Stimulated activated CD4-positive, alpha-beta T cell treated with anti-CD3 and anti-CD28 coated beads, Interleukin-12 subunit alpha, Interleukin-12 subunit beta, amount 100 ng/mL, for 4 hours (primary cell): ENCODE measurements at places on chromosomes 16 and 17.

- no peak for DNase-seq
Measured at GRCh38 chr16:22847100-22847499, 33.1 kb downstream of the HS3ST2 start.

DNA sequence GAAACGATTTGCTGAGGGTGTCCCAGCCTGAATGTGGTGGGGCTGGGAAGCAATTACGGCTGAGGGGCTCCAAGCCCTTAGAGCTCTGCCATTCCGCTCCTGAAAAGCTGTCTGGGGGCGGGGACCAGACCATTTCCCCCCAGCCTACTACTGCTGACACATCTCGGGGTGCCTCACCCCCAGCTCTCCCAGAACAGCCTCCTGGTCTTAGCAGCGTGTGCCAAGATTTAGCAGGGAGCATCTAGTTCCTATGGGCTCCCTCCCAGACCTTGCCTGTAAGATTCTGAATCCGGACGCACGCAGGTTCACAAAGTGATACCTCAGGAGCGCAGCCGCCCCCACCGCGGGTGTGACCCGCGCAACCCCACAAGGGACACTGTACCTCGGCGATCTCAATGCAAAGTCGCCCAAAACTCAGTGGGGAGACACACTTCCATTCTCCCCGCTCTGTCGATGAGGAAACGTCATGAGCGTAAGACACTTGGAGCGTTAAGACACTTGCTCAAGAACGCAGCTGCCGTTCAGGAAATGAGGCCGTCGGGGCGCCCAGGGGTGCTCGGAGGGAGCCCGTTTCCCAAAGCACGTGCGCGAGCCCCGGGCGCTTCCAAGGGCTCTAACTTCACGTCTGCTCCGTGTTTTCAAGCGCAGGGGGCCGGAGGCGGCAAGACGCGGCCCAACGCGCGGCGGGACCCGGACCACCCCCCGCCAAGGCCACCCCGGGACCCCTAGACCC lies 629 bp downstream of the GEMIN4 start:
- DNase-seq = peak; percentile 53

DNA sequence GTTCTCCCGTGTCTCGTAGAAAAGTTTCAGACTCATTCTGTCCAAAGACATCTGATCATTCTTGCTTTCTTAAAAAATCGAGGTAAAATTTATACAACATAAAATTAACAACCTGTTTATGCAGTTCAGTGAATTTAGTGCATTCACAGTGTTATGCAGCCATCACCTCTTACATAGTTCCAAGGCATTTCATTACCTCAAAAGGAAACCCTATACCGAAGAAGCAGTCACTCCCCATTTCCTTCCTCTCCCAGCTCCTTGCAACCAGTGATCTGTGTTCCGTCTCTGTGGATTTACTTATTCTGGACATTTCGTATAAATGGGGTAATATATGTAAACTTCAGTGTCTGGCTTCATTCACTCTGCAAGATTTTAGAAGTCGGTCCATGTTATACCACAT lies 103.5 kb upstream of the HS3ST3A1 start:
- DNase-seq = no peak

GRCh38 chr17:82888583-82889495 lies 49.0 kb upstream of the ZNF750 start:
- no peak for DNase-seq

DNA sequence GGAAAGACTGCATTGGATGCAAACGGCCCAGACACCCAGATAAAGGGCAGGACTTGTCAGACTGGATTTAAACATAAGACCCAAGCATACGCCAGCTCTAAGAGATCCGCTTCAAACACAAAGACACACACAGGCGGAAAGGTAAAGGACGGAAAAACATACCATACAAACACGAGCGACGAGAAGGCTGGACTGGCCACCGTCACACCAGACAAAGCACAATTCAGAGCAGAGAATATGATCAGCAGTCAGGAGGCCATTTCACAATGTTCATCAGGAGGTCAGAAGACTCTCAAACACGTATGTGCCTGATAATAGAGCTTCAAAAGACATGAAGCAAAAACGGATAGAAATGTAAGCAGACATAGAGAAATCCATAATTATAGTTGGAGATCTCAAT lies 84.9 kb upstream of the GNG13 start:
- no peak for DNase-seq

GRCh38 chr16:84538222-84538840 lies 33.9 kb upstream of the MEAK7 start:
- DNase-seq = no peak

DNA sequence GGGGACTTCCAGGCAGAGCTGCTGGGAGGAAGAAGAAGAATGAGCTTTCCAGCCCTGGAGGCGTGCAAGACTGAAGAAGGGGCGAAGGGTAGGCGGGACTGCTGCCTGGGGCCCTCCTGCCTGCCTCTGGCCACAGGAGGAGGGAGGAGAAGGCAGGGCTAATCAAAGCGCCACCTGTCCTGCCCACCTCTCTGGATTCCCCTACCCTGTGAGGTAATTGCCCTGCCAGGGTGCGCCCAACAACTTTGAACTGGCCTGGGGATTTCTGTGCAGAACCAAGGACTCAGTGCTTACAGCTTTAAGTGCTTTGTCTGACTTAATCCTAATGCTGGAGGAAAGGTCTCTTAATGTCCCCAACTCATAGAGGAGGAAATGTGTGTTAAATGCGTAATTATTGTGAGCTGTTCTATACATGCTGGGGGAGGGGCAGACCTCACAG lies at the start of gene NOXO1:
NOXO1 (minus strand) TSS at position 72 of the 439 bp plus-strand sequence. CDS start 290 bp downstream, outside the sequence.
- DNase-seq = no peak

DNA sequence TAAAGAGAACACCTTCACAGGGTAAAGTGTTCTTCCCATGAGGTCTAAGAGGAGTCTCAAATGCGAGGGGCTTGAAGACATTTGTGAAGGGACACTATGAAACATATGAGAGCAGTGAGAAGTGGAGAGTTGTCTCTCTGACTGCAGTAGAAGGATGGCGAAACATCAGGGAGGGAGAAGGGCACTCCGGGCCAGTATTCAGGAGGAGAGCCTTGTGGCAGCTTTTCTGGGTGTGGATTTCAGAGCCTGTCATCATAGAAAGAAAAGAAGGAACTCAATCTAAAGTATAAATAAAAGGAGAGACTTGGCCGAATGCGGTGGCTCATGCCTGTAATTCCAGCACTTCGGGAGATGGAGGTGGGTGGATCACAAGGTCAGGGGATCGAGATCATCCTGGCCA lies 117.2 kb downstream of the RBFOX1 start:
- DNase-seq = no peak

DNA sequence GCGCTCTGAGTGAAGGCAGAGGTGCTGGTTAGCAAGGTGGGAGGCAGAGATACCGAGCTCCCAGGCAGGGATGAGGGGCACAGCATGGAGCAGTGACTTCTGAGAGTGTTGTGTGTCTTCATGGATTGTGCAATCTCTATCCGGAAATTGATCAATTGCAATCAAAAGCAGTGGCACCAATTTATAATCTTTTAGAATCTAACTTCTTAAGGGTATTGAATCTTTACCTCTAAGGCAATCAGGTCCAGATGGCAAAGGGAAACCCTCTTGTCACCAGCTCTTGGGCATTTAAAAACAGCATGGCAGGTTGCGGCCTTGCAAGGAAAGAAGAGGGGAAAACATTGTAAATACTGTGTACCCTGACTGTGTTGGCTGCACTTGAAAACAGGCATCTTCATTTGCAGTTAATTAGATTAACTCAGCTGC lies 58.0 kb upstream of the MRTFB start:
- no peak for DNase-seq

- no peak for DNase-seq
Measured at GRCh38 chr16:54116124-54116655, 170.4 kb downstream of the IRX3 start.

DNA sequence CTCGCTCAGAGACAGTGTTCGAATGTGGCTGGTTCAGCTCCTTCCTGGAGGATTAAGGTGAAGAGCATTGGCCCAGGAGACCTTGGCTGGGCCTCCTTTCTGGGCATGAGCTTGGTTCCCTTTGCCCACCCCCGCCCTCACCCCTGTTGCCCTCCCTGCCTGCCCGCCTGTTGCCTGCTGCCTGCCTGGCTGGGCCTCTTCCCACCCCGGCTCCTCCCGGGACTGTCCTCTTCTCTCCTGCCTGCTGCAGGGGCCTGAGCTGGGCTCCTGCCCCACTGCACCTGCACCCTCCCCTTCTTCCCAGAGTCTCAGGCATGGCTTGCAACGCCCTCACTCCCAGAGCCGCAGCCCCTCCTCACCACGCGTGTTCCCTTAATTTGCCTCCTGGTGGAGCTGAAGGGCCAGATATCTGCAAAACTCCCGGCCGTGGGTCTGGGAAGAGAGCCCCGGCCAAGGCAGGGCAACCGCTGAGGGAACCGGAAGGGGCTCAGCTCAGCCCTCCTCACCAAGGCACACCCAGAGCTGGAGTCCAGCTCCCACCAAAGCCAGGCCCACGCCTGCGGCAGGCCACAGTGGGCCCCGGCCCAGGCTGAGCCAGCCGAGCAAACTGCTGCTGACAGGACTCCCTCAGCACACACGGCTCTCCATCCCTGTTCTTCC lies 31.2 kb downstream of the MNT start:
- DNase-seq = no peak

DNA sequence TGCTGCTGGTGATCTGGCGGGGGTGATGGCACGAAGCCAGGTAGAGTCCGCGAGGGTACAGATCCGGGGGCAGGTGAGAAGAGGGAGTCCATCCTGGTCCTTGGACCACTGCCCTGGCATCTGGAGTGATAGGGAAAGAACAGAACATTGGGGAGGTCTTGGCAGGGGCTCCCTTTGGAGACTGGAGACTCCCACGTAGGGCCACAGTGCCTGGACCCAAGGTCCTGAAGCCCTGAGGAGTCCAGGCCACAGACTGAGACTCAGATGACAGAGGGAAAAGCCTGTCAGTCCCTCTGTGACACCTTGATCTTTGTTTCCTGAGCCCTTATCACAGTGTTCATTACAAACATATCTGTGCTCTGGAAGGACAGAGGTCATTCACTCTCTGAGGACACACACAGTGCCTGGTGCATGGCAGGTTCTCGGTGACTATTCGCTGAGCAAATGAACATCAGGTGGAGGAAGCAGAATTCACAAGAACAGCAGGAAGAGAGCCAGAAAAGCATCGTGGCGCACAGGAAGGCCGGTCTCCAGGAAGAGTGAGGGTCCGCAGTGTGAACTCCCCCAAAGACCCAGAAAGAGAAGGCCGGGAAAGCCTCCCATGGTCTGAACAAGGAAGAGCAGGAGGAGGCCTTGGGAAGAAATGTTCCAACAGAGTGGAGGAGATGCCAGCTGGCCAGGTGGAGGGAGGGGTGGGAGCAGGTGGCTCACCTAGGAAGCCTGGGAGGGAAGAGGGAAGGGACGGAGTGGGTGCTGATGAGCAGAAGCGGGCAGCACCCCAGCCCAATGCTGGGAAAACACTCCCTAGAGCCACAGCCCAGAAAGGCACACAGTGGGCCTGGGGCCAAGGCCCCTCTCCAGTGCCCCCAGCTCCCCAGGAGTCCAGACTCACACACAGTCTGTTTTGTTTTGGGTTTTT lies 20.5 kb downstream of the PEMT start:
- DNase-seq = no peak

GRCh38 chr16:30609002-30609925 lies 925 bp downstream of the ZNF689 start:
- peak; percentile 50 for DNase-seq

- peak; percentile 89 for DNase-seq
Measured at GRCh38 chr17:75271233-75271954, 363 bp upstream of the MIF4GD start.

DNA sequence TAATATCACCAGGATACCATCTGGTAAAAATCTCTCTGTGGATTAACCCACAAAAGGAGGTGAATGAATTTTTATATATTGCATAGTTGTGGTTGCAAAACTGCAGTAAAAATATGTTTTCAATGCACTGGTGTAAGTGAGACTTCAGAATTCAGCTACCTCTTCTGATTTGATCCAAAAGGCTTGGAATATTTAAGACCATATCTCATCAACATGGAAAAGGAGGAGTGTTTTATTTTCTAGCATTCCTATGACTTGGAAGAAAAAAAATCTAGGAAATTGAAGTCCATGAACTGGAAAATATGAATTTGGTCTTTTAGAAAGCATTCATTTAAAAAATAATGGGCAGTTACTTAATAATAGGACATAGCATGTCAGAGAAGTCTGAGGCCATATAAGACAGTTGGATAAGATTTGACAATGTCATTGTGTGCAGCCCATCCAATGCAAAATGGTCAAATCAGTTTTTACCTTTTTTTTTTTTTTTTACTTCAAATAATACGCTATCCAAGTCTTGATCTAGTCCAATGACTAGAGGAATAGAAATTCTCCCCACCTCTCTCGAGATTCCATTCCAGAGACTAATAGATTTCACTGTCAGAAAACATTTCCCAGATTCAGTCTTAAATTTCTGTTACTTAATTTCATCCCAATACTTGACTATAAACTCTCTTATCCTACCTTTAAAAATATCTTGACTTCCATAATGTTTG lies 364.9 kb upstream of the PMFBP1 start:
- no peak for DNase-seq

DNA sequence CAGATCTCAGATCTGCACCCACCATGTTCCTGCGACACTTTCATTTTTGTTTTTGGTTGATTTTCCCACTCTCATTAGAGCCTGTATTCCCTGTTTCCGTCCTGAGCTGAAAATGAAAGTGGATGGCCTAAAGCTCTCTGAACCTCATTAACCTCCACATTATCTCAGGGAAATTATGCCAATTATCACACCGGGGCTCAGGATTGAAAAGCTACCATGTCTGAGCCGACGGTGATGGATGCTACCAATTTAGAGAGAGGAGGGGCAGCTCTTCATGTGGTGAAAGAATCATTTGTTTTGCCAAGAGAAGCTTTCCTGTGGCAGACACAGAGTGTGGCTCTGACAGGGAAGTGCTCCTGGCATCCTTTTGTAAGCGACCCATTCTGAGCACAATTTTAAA lies 410.4 kb upstream of the CDH11 start:
- DNase-seq = no peak

- DNase-seq = peak; percentile 28
Measured at GRCh38 chr16:88701581-88702370, 4.4 kb downstream of the RNF166 start.

- DNase-seq = no peak
Measured at GRCh38 chr16:2404099-2404498, 25.1 kb upstream of the CCNF start.

- DNase-seq = no peak
Measured at GRCh38 chr17:65323049-65323448, 185.9 kb downstream of the RGS9 start.

- DNase-seq = no peak
Measured at GRCh38 chr16:56068816-56069215, 122.5 kb upstream of the GNAO1 start.

- DNase-seq = no peak
Measured at GRCh38 chr16:60230666-60231065, 1496.5 kb upstream of the GOT2 start.

- no peak for DNase-seq
Measured at GRCh38 chr16:65377195-65377594, 255.3 kb upstream of the CDH11 start.

GRCh38 chr17:973053-973452 lies 6.5 kb downstream of the NXN start:
- no peak for DNase-seq
